Activated B cell treated with CpG ODN at 0.5 μM for 24 hours (primary cell): ENCODE measurements at places on chromosomes 3 and 15.

DNA sequence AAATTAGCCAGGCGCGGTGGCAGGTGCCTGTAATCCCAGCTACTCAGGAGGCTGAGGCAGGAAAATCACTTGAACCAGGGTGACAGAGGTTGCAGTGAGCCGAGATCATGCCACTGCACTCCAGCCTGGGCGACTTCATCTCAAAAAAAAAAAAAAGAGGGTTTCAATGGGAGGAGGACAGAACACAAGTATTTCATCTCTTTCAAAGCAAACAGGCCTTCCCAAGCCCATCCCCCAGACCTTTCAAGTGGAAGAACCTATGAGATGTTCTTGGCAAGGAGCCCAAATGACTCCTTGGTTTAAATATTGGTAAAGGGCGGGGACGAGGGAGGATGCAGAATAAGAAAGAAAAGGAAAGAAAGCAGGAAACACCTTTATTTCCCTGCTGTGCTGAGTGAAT lies 62.2 kb upstream of the MCF2L2 start:
- no peak for DNase-seq
- no peaks in the 10 kb centered on the region for H3K27me3 ChIP-seq
- peaks cover 58% of the 10 kb centered on the region for H3K36me3 ChIP-seq
- no peak overlapping the region for H3K4me3 ChIP-seq
- H3K4me1 ChIP-seq, result peaks cover 12% of the 10 kb centered on the region

- H3K4me1 ChIP-seq, result no peaks in the 10 kb centered on the region
- H3K4me3 ChIP-seq, result no peak overlapping the region
- H3K27ac ChIP-seq, result no peak overlapping the region
These were observed 41.0 kb downstream of the CTDSPL start for GRCh38 chr3:37902674-37903073.

GRCh38 chr15:94845390-94845716 lies 614.0 kb downstream of the MCTP2 start:
- no peak overlapping the region for H3K4me3 ChIP-seq
- H3K27ac ChIP-seq, result no peak overlapping the region
- H3K36me3 ChIP-seq, result no peaks in the 10 kb centered on the region
- peaks cover 23% of the 10 kb centered on the region for H3K27me3 ChIP-seq
- peaks cover 2% of the 10 kb centered on the region for H3K4me1 ChIP-seq
- no peak for DNase-seq

- DNase-seq, result no peak
- no peak overlapping the region for H3K4me3 ChIP-seq
- peak overlapping the region; percentile 57 for H3K27ac ChIP-seq
- H3K4me1 ChIP-seq, result peaks cover 56% of the 10 kb centered on the region
These were observed 60.1 kb upstream of the OSTN start for GRCh38 chr3:191138937-191139336.

GRCh38 chr3:127734754-127735473 lies 62.2 kb downstream of the ABTB1 start:
- no peaks in the 10 kb centered on the region for H3K36me3 ChIP-seq
- DNase-seq, result no peak
- peaks cover 49% of the 10 kb centered on the region for H3K4me1 ChIP-seq

GRCh38 chr3:116033516-116033915 lies 410.2 kb downstream of the GAP43 start:
- no peaks in the 10 kb centered on the region for H3K36me3 ChIP-seq
- H3K27me3 ChIP-seq, result no peaks in the 10 kb centered on the region
- H3K4me3 ChIP-seq, result no peak overlapping the region
- DNase-seq, result no peak

GRCh38 chr15:101062063-101062462 lies 142.9 kb downstream of the LRRK1 start:
- peak overlapping the region; percentile 44 for H3K4me3 ChIP-seq
- H3K27ac ChIP-seq, result peak overlapping the region; percentile 83
- no peak for DNase-seq
- H3K36me3 ChIP-seq, result peaks cover 89% of the 10 kb centered on the region

DNA sequence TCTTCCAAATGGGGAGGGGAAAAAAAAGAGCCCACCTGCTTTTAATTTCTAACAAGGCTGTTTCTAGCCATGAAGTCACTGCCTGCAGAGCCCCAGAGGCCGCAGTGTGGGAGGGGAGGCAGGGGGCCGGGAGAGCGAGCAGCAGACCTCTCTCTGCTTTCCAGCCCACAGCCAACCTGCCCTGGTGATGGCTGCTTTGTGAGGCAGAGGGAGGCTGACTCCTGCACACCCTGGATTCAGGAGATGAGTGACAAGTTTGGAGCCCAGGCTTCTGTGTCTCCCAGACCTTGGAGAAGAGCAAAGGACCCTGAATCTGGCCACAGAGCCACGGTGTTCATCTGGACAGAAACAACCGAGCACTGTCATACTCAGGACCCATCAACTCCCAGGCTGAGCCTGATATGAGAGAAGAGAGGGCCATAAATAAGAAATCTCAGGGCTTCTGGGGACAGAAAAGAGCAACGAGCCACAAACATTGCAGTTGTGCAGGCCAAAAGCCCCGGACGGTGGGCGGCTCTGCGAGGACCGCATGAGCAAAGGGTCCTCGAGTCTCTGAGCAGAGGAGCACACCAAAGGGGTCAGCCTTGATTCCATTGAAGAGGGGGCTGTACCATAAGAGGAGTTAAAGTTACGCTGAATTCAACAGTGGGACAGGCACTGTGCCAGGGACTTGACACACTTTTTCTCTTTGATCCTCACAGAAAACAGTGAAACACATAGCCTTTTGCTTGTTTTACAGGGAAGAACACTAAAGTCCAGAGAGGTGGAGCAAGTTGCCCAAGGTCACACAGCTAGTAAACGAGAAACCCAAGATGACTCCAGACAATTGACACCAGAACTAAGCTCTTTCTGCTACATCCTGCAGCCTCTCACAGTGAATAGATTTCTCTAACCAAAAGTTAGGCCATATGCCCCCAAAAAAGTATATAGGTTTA lies 97.2 kb downstream of the SEMA5B start:
- no peaks in the 10 kb centered on the region for H3K36me3 ChIP-seq
- H3K4me1 ChIP-seq, result no peaks in the 10 kb centered on the region
- no peak overlapping the region for H3K27ac ChIP-seq
- DNase-seq, result no peak

- DNase-seq, result no peak
- H3K36me3 ChIP-seq, result peaks cover 18% of the 10 kb centered on the region
- no peak overlapping the region for H3K27ac ChIP-seq
- H3K27me3 ChIP-seq, result no peaks in the 10 kb centered on the region
These were observed 13.7 kb downstream of the C15orf39 start for GRCh38 chr15:75215107-75216004.

GRCh38 chr3:112979244-112979832 lies 4.4 kb upstream of the CD200R1 start:
- no peaks in the 10 kb centered on the region for H3K27me3 ChIP-seq
- DNase-seq, result no peak
- no peaks in the 10 kb centered on the region for H3K36me3 ChIP-seq
- H3K4me3 ChIP-seq, result no peak overlapping the region

GRCh38 chr15:45156744-45157455 lies 27.1 kb downstream of the DUOX1 start:
- H3K4me1 ChIP-seq, result peaks cover 4% of the 10 kb centered on the region
- no peak overlapping the region for H3K27ac ChIP-seq
- H3K4me3 ChIP-seq, result no peak overlapping the region
- peaks cover 15% of the 10 kb centered on the region for H3K36me3 ChIP-seq
- no peak for DNase-seq

DNA sequence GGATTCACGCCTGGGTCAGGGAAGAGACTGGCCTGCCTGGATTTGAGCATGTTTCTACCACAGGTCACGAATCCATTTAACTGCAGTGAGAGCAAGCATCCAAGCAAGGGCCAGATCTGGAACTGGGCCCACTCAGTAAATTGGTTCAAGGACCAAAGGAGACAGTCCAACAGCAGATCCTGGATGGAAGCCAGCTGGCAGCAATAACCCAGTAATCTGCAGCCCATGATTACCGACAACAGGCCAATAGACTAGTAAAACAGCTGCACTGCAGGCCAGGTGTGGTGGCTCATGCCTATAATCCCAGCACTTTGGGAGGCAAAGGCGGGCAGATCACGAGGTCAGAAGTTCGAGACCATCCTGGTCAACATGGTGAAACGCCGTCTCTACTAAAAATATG lies 11.8 kb downstream of the SAMD7 start:
- H3K4me1 ChIP-seq, result no peaks in the 10 kb centered on the region
- DNase-seq, result no peak
- peak overlapping the region; percentile 19 for H3K27ac ChIP-seq
- H3K4me3 ChIP-seq, result no peak overlapping the region
- no peaks in the 10 kb centered on the region for H3K27me3 ChIP-seq

DNA sequence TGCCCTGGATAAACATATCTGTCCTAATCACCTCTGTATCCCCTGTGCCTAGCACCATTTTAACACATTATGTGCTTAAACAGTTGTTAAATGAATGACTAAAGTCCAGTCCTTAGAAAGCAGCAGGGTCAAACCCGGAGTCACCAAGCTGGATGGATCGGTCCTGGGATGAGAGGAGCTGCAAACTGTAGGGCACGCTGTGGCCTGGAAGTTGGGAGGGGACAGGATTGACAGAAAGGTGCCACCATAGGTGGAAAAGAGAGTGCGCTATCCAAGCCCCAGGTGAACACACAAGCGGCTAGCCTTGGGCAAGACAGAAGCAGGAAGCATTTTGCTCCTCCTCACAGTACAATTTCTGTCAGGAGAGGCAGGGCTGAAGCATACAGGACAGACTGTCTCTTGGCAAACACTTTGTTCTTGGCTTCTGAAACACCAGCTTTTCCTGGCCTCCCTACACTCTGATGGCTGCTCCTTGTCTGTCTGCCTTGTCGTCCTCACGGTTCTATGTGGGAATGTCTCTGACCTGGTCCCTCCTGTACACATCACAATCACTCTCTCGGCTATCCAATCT lies 48.4 kb upstream of the KY start:
- H3K36me3 ChIP-seq, result no peaks in the 10 kb centered on the region
- no peaks in the 10 kb centered on the region for H3K4me1 ChIP-seq
- DNase-seq, result no peak
- peaks cover 3% of the 10 kb centered on the region for H3K27me3 ChIP-seq

DNA sequence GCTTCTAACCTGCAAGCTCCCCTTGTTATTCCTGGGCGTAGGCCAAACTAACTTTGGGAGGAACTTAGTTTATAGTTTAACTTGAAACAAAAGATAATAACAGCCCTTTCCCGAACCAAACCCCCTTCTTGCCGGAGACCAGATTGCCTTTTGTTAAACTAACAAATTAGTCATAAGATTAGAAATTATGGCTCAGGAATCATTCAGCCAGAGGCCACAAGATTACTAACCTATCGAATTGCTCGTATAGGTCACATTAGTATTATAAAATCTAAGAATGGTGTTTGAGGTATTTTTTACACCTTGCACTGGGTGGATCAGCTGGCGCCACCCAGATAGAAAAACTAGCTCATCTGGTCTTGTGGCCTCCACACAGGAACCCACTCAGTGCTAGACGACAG lies 65.3 kb upstream of the RAP2B start:
- no peaks in the 10 kb centered on the region for H3K36me3 ChIP-seq
- H3K4me1 ChIP-seq, result no peaks in the 10 kb centered on the region
- H3K4me3 ChIP-seq, result no peak overlapping the region
- no peaks in the 10 kb centered on the region for H3K27me3 ChIP-seq

DNA sequence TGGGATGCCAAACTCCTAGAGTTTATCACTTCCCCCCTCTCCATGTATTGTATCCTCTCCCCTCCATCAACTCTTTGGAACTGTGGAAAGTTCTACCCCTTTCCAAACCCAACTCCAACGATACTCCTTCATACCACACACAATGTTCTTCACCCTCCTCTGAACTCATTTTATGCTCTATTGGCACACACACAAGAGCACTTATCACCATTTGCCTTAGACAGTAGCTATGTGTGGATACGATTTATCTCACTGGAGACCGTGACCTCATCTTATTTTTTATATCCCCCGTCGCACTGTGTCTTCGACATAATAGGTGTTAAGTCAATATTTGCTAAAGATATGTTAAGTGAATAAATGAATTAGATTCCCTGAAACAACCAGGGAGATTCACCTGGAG lies 316.5 kb upstream of the PROK2 start:
- H3K36me3 ChIP-seq, result no peaks in the 10 kb centered on the region
- peaks cover 4% of the 10 kb centered on the region for H3K27me3 ChIP-seq
- H3K4me1 ChIP-seq, result peaks cover 65% of the 10 kb centered on the region
- H3K4me3 ChIP-seq, result peak overlapping the region; percentile 83

DNA sequence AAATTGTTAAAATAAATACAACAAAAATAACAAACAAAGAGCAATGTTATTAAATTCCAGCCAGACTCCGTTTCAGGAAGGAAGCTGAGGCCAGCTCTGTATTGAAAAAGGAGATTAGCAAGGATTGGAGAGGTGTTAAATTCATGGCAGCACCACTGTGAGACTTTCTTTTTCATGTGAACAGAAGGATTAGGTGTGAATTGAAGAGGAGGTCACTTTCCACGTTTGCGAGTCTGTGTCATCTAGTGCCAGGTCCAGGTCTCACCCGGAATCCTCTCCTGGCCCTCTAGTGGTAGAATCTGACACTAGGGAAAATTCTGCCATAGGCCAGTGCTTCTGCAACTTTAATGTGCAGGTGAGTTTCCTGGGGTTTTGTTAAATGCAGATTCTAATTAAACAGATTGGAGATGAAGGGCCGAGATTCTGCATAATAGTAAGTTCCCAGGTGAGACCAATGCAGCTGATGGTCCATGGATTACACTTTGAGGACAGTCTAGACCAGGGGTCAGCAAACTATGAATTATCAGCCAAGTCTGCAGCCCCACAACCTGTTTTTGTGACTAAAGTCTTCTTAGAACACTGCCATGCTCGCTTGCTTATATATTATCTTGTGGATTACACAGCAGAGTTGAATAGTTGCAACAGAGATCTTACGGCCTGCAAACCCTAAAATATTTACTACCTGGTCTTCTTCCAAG lies 9.2 kb upstream of the SLC6A1 start:
- DNase-seq, result no peak
- no peaks in the 10 kb centered on the region for H3K4me1 ChIP-seq
- no peaks in the 10 kb centered on the region for H3K36me3 ChIP-seq
- H3K27me3 ChIP-seq, result peaks cover 15% of the 10 kb centered on the region

GRCh38 chr3:117059067-117059955 lies 349.7 kb downstream of the TUSC7 start:
- H3K36me3 ChIP-seq, result no peaks in the 10 kb centered on the region
- H3K4me3 ChIP-seq, result no peak overlapping the region
- no peak for DNase-seq
- H3K27ac ChIP-seq, result no peak overlapping the region

DNA sequence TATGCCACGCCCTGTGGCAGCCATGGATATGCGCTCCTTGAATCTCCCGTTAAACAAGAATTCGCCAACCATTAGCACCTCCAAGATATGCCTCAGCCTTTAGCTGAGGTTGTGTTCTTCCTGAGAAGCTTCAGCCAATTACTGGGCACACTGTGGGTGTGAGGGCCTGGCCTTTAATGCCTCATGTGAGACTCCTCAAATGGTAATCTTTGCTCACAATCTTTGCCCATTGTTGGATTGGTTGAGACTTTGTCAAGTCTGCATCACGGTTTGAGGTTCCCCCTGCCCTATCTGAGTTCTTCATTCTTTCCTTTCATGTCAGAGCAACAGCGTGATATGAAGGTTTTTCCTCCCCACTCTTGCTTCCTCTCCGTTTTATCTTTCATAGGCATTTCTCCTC lies 108.1 kb upstream of the CCDC54 start:
- H3K27ac ChIP-seq, result no peak overlapping the region
- H3K27me3 ChIP-seq, result no peaks in the 10 kb centered on the region
- H3K4me3 ChIP-seq, result no peak overlapping the region
- no peaks in the 10 kb centered on the region for H3K36me3 ChIP-seq

GRCh38 chr3:31008994-31009393 lies 114.5 kb upstream of the GADL1 start:
- H3K27me3 ChIP-seq, result no peaks in the 10 kb centered on the region
- no peak overlapping the region for H3K27ac ChIP-seq
- H3K4me3 ChIP-seq, result no peak overlapping the region
- no peaks in the 10 kb centered on the region for H3K36me3 ChIP-seq
- DNase-seq, result no peak

- no peak for DNase-seq
- H3K4me1 ChIP-seq, result no peaks in the 10 kb centered on the region
- no peak overlapping the region for H3K4me3 ChIP-seq
- no peaks in the 10 kb centered on the region for H3K36me3 ChIP-seq
- H3K27ac ChIP-seq, result no peak overlapping the region
These were observed 257.3 kb downstream of the ABHD5 start for GRCh38 chr3:43948013-43948412.
